ENCODE measurements at places on chromosomes 16 and 17.

DNA sequence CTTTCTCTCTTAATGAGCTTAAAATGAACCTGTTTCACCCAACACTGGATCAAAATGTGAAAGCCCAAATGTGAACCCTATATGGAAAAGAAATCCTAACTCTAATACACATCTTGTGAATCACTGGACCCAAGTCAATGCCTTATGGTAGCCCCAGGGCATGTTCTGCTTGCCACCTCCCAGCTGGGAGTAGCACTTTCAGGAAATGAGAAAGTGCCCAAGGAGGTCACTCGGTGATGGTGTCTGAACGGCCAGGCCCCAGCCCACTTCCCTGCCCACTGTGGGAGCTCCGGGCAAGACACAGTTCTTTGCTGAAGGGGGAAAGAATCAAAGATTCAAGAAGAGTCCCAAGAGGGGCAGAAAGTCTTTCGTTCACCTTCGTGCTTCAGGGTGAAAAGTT lies 46.1 kb downstream of the GTF3C1 start:
- DNase-seq = no peak

- DNase-seq = no peak
Measured at GRCh38 chr16:46787909-46788308, 39.8 kb upstream of the MYLK3 start.

GRCh38 chr16:66462912-66463311 lies 35.8 kb downstream of the BEAN1 start:
- DNase-seq = no peak

GRCh38 chr17:80730739-80731138 lies 186.1 kb downstream of the RPTOR start:
- no peak for DNase-seq

DNA sequence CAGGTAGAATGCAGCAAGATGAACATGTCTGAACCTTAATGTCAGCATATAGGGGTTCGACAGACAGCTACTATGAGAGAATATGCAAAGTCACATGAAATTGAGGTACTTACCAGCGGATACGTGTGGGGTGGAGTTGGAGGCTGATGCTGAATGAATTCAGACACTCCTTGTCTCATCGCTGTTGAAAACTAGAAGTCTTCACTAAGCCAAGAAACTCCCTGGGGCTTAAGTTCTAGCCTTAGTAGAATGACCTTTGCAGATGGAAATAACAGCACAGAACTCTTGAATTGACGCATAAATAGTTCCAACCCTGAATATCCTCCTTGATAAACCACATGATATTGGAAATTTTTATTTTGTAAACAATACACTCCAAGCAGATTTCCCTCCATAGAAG lies 32.9 kb upstream of the MYOCD start:
- no peak for DNase-seq

GRCh38 chr16:87140211-87141200 lies 176.7 kb downstream of the C16orf95 start:
- DNase-seq = no peak

DNA sequence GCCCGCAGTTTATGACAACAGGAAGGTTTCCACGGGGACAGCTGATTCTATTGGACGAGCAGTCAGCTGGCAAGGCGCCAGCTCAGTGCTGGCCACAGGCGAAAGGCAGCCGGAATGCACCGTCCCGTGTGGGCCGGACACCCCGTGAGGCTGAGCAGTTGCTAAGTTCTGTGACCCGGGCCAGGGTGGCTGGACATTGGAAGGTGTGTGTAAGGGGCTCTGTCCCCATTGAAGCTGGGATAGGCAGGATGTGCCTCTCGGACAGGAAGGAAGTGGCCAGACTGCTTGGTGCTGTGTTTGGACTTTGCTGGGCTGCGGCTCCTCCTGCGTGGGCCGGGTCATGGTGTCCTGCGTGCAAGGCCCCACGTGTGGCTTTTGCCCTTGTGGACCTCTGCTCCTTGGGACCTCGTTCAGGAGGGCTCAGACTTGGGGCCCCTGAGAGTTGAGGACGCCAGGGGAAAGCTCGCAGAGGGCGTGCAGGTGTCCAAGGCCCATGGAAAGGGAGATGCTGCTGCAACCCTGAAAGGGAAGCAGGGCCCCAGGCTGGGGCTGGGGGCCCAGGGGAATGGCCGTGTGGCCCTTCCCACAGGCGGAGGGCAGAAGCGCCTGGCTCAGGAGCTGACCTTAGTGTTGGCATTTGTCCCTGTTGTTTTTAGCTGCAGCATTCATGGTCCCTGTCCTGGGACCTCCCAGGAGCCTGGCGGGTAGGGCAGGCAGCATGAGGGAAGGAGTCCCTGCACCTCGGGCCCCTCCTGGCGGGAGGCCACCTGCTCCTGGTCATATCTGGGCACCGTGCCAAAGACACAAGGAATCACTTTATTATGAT lies 10.0 kb downstream of the BAIAP2 start:
- DNase-seq = no peak

GRCh38 chr17:67682196-67682595 lies 35.5 kb upstream of the NOL11 start:
- no peak for DNase-seq

GRCh38 chr16:12020009-12020408 lies 43.5 kb downstream of the SNX29 start:
- no peak for DNase-seq

GRCh38 chr16:77199211-77199610 lies at the start of gene SYCE1L:
Gene SYCE1L, plus strand, starts transcription at chr16:77199408. Its CDS starts 44 bp downstream, at chr16:77199452.
- no peak for DNase-seq

DNA sequence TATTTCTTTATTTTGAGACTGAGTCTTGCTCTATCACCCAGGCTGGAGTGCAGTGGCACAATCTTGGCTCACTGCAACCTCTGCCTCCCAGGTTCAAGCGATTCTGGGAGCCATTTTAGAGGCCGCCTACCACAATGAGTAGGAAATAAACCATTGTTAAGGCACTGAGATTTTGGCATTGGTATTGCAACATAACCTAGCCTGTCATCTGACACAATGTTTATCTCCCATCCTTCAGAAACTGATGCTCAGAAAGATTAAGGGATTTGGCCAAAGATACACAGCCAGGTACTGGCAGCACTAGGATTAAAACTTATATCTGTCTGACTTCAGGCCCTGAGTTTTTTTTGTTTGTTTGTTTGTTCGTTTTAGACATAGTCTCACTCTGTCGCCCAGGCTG lies 8.0 kb upstream of the COPS3 start:
- no peak for DNase-seq
